ENCODE measurements at places on chromosomes 5 and 9.
A peak's percentile ranks its signal among the peaks of the same experiment; 100 is the strongest.

- no peak for DNase-seq
- no peaks in the 10 kb centered on the region for H3K4me1 ChIP-seq
- H3K36me3 ChIP-seq: no peaks in the 10 kb centered on the region
- no peaks in the 10 kb centered on the region for H3K27me3 ChIP-seq
Measured at GRCh38 chr5:176817841-176818377, 7.5 kb downstream of the UNC5A start.

DNA sequence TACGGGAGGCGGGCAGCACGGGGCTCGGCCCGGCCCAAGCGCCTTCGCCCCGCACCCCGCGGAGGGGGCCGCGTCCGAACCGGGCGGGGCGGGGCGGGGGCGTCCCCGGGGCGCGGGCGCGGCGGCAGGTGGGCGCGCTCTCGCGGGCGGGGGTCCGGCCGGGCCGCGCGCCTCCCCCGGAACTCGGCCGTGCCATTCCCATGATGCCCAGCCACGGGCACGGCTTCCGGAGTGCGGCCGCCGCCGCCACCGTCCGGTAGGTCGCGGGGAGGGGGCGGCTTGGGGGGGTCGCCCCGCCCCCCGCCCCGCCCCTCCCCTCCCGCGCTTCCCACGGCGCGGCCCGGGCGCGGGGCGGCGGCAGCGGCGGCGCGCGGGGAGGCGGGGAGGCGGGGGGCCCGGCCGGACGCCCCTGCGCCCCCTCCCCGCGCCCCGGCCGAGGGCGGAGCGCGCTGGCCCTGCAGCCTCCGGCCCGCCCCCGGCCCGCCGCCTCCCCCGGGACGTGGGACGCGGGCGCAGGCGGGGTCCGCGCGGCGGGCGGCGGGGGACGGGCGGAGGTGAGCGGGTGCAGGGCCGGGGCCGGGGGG lies at the start of gene PPP1R26:
TSS of gene PPP1R26 (plus strand) at position 314 of the 584 bp plus-strand sequence. CDS start 4,729 bp downstream, outside the sequence.
- DNase-seq: no peak
- H3K36me3 ChIP-seq: no peaks in the 10 kb centered on the region
- peak within 1 kb of the TSS; percentile 63 for H3K4me3 ChIP-seq
- H3K27me3 ChIP-seq: no peaks in the 10 kb centered on the region

DNA sequence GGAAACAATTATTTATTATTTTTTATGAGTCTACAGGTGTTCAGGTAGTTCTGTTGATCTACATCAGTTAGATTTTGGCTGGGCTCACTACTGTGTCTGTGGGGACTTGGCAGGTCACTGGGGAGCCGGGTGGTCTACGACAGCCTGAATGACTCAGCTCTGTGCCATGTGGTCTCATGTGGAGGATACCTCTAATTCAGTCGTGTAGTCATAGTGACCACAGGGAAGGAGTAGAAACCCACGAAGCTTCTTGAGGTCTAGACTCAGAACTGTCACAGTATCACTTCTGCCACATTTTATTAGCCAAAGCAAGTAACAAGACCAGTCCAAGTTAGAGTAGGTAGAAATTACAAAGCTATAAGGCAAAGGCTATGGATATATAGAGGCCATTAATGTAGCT lies 64.7 kb upstream of the GRAMD2B start:
- H3K27me3 ChIP-seq: no peaks in the 10 kb centered on the region
- H3K27ac ChIP-seq: no peak overlapping the region
- no peak overlapping the region for H3K4me3 ChIP-seq
- H3K36me3 ChIP-seq: no peaks in the 10 kb centered on the region
- peaks cover 15% of the 10 kb centered on the region for H3K4me1 ChIP-seq

DNA sequence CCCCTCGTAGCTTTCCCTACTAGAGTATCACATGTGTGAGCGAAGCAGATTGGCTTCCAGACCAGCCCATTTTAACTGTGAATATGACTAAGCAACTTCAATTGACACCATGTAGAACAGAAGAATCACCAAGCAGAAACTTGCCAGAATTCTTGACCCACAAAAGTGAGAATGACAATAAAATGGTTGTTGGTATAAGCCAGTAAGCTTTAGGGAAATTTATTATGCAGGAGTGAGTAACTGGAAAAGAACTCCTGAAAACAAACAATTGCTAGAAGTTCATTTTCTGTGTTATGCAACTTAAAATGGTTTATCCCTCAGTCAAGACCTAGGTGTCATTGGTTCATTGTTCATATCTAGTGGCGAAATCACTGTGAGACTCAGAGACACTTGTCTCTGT lies 303.1 kb downstream of the DMRT2 start:
- no peaks in the 10 kb centered on the region for H3K36me3 ChIP-seq
- no peak overlapping the region for H3K4me3 ChIP-seq
- DNase-seq: no peak
- no peak overlapping the region for H3K27ac ChIP-seq
- no peaks in the 10 kb centered on the region for H3K4me1 ChIP-seq
- H3K27me3 ChIP-seq: no peaks in the 10 kb centered on the region

DNA sequence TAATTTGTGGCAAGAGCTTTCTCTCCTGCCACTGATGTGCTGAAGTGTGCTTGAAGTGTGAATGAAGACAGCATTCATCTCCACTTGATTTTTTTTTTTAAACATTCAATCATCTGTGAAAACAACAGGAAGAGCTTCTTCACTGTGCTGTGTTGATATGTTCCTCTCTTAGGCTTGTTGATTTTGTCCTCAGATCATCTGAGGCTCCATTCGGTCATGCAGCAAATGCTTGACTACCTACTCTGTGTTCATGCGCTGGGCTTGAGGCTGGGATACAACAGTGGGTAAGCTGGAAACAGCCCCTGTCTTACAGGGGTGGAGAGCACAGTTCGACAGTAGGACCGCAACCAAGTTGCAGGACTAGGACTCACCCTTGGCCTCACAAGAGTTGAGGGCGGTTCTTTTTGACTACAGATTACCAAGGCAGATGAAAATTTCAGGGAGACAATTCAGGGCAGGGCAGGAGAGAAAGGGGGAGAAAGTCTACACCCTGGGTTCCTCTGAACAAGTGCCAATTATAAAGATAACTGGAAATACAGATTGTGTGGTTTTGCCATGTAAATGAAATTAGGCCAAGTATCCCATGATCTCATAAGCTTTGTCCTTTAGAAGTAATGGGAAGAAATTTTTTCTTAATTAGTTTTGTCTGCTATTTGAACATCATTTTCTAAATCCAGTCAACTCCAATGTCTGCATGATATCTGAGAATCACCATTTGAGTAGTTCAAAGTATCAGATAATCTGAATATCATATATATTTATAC lies 31.0 kb upstream of the F2R start:
- H3K4me3 ChIP-seq: no peak overlapping the region
- no peak for DNase-seq
- no peaks in the 10 kb centered on the region for H3K36me3 ChIP-seq
- no peaks in the 10 kb centered on the region for H3K4me1 ChIP-seq
